ENCODE measurements at places on chromosomes 1 and 21. TPM values are rescaled to one million over a fixed set of nuclear protein-coding genes. Genes with fewer than 3 reads are reported as not detected.
A peak's percentile ranks its signal among the peaks of the same experiment; 100 is the strongest.

DNA sequence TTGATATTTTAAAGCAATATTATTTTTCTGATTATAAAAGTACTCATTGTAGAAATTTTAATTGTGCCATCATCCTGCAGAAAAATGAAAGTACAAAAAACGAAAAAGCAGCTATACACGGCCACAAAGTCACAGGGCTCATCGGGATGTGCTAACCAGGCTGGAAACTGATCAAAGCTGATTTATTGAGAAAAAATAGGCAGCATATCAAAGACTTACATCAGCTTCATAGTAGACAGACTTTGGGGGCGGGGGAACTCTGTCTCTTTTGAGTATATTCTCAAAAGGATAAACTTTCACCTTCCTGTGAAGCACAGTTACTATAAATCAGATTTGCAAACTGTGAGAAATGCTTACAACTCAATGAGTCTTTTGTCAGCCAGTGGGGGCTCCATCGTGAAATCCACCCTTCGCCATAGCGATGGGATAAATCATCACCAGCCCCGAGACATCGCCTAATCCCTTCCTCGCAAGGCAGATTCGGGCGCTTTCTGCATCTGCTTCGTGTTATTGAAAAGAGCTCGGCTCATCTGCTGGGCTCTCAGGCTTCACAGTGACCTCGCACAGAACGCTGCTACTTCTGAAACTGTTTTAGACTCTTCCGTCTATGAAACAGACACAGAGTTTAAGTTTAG is 69.2 kb upstream of the ERG start:
- H3K4me1 ChIP-seq: no peaks in the 10 kb centered on the region
- H3K4me3 ChIP-seq: no peak overlapping the region
- H3K36me3 ChIP-seq: no peaks in the 10 kb centered on the region
- no peak overlapping the region for H3K27ac ChIP-seq
- H3K27me3 ChIP-seq: no peaks in the 10 kb centered on the region

DNA sequence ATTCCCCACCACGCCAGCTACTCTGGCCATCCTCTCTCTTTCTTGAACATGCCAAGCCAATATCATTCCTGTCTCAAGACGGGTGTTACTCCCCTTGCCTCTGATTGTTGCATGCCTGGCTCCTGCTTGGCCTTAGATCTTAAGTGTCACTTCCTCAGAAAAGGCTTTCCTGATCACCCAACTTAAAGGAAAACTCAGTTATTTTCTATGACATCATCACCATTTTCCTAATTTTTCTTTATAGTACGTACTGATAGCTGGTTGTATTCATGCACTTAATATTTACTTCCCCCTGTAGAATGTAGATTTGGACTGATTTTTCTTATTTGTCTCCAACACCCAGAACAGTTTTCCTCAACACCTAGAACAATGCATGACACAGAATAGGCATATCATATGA is 123.8 kb upstream of the TSPAN2 start:
- peaks cover 5% of the 10 kb centered on the region for H3K4me1 ChIP-seq
- no peak for DNase-seq
- H3K4me3 ChIP-seq: no peak overlapping the region
- H3K27ac ChIP-seq: no peak overlapping the region
- H3K27me3 ChIP-seq: no peaks in the 10 kb centered on the region

DNA sequence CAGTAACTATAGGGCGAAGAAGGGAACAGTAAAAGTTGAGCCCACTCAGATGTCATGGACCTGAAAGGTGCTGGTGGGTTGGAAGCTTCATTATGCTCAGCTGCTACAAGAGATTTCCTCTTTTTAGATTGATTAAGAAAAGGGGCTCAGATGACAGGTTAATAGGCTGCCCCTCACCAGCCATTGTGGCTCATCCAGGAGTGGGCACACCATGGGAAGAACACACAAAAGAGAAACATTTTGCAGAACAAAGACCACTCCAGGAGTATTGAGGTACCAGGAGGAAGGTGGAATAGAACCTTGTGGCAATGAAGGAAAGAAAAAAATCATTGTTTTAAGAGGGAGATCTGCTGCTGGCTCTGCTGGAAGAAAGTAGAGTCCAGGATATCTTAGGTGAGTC is 205.5 kb downstream of the RYR2 start:
- DNase-seq: no peak
- no peaks in the 10 kb centered on the region for H3K27me3 ChIP-seq
- H3K27ac ChIP-seq: no peak overlapping the region
- H3K4me1 ChIP-seq: no peaks in the 10 kb centered on the region
- H3K4me3 ChIP-seq: no peak overlapping the region
- H3K36me3 ChIP-seq: no peaks in the 10 kb centered on the region

DNA sequence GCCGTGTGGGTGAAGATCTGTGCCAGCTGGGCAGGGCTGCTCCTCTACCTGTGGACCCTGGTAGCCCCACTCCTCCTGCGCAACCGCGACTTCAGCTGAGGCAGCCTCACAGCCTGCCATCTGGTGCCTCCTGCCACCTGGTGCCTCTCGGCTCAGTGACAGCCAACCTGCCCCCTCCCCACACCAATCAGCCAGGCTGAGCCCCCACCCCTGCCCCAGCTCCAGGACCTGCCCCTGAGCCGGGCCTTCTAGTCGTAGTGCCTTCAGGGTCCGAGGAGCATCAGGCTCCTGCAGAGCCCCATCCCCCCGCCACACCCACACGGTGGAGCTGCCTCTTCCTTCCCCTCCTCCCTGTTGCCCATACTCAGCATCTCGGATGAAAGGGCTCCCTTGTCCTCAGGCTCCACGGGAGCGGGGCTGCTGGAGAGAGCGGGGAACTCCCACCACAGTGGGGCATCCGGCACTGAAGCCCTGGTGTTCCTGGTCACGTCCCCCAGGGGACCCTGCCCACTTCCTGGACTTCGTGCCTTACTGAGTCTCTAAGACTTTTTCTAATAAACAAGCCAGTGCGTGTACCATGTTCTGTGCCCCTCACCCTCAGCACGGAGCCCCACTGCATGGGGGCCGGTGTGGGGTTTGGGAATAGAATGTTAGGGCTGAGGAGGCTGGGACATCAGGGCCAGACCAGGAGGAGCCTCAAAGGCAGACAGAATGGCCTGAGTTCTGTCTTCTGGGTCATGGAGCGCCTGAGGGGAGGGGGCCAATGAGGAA is 21.3 kb downstream of the SERINC2 start:
- no peak overlapping the region for H3K27ac ChIP-seq
- H3K4me1 ChIP-seq: no peaks in the 10 kb centered on the region
- H3K27me3 ChIP-seq: no peaks in the 10 kb centered on the region
- no peak for DNase-seq

- H3K4me1 ChIP-seq: peaks cover 38% of the 10 kb centered on the region
- peak overlapping the region; percentile 33 for H3K27ac ChIP-seq
- H3K4me3 ChIP-seq: no peak overlapping the region
- H3K36me3 ChIP-seq: no peaks in the 10 kb centered on the region
- no peak for DNase-seq
Measured at GRCh38 chr1:39110325-39110851, 84.2 kb downstream of the NDUFS5 start.

- DNase-seq: no peak
- H3K4me1 ChIP-seq: peaks cover 32% of the 10 kb centered on the region
- no peak overlapping the region for H3K27ac ChIP-seq
Measured at GRCh38 chr1:60619581-60619980, 462.8 kb upstream of the NFIA start.

- H3K4me3 ChIP-seq: no peak overlapping the region
- no peaks in the 10 kb centered on the region for H3K27me3 ChIP-seq
- no peak overlapping the region for H3K27ac ChIP-seq
- H3K4me1 ChIP-seq: no peaks in the 10 kb centered on the region
- no peaks in the 10 kb centered on the region for H3K36me3 ChIP-seq
Measured at GRCh38 chr1:95537176-95537575, 303.2 kb downstream of the RWDD3 start.

- H3K27me3 ChIP-seq: no peaks in the 10 kb centered on the region
- no peak for DNase-seq
- H3K36me3 ChIP-seq: no peaks in the 10 kb centered on the region
Measured at GRCh38 chr21:46604975-46605766, at the start of gene S100B. TSS of gene S100B (minus strand) at chr21:46605082. CDS start at chr21:46602415, 2,667 bp downstream.

DNA sequence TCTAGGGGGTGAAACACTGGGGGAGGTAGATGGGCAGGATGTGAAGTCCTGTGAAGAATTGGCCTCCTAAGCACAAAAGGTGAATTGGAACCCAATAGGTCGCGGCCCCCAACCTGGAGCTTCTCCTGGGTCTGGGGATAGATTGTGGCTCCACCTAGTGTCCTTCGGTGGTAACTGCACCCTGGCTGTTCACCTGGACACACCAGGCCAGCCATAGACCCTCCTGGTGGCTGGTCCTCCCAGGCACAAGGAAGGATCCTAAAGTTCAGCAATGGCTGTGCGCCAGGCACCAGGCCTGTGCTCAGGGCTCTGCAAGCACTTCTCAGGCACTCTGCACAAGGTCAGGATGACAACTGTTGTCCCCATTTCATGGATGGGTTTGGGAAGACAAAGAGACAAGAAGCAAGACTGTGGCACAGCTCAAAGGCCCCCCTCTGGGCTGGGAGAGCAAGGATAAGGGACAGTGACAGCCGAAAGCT is 13.5 kb downstream of the ESPN start:
- peak; percentile 88 for DNase-seq
- H3K4me3 ChIP-seq: no peak overlapping the region
- no peaks in the 10 kb centered on the region for H3K27me3 ChIP-seq
- peaks cover 22% of the 10 kb centered on the region for H3K4me1 ChIP-seq
- H3K27ac ChIP-seq: peak overlapping the region; percentile 45

- DNase-seq: peak; percentile 42
- peaks cover 6% of the 10 kb centered on the region for H3K4me1 ChIP-seq
- H3K27me3 ChIP-seq: no peaks in the 10 kb centered on the region
- no peaks in the 10 kb centered on the region for H3K36me3 ChIP-seq
- H3K27ac ChIP-seq: no peak overlapping the region
- no peak overlapping the region for H3K4me3 ChIP-seq
Measured at GRCh38 chr1:151968058-151968457, 25.6 kb downstream of the S100A10 start.

- H3K27ac ChIP-seq: no peak overlapping the region
- no peaks in the 10 kb centered on the region for H3K27me3 ChIP-seq
- H3K36me3 ChIP-seq: no peaks in the 10 kb centered on the region
Measured at GRCh38 chr1:226813671-226814591, 56.5 kb upstream of the PSEN2 start.

DNA sequence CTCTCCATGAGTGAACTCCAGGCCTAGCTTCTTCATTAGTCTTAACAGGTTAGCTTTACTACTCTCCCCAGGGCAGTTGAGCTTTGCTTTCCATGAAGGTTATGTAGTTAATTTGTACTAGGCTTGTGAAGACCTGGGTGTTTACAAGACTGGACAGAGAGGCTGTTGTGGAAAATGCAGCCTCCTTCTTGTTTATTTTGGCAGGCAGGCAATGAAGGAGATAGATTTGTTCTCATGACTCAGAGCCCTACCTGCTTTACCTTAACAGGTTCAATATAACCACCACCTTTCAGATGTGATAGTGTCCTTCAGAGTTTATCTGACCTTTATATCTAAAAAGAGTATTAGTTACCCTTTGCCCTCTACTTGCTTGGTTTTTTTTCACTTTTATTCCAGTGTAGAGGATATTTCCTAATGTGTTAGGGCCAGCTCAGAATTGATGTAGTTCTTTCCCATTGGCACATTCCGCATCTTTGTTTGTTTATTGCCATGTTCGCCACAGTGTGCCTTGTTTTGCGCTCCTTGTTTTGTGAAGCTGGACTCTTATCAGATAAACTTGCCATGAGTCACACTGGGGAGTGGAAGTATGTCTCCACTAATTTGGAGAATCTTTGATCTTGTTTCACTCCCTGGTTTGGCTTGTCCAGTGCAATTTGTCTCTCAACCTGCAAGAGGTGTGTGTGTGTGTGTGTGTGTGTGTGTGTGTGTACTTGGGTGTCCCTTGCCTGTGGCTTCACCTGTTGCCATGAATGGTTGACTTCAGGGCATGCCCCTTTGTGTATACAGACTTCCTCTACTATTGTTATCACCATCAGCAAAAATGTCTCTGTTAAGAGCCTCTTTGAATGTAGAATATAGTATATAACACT is 87.4 kb upstream of the MACF1 start:
- H3K4me3 ChIP-seq: no peak overlapping the region
- peaks cover 9% of the 10 kb centered on the region for H3K4me1 ChIP-seq
- H3K27me3 ChIP-seq: no peaks in the 10 kb centered on the region
- H3K27ac ChIP-seq: no peak overlapping the region
- H3K36me3 ChIP-seq: no peaks in the 10 kb centered on the region
- no peak for DNase-seq

- no peak overlapping the region for H3K4me3 ChIP-seq
- H3K27me3 ChIP-seq: no peaks in the 10 kb centered on the region
- H3K36me3 ChIP-seq: no peaks in the 10 kb centered on the region
- no peak for DNase-seq
- no peaks in the 10 kb centered on the region for H3K4me1 ChIP-seq
Measured at GRCh38 chr1:80392529-80392928, 1386.0 kb upstream of the ADGRL4 start.

GRCh38 chr1:82837766-82838465 is 1037.2 kb downstream of the ADGRL2 start:
- H3K27ac ChIP-seq: no peak overlapping the region
- no peak for DNase-seq

DNA sequence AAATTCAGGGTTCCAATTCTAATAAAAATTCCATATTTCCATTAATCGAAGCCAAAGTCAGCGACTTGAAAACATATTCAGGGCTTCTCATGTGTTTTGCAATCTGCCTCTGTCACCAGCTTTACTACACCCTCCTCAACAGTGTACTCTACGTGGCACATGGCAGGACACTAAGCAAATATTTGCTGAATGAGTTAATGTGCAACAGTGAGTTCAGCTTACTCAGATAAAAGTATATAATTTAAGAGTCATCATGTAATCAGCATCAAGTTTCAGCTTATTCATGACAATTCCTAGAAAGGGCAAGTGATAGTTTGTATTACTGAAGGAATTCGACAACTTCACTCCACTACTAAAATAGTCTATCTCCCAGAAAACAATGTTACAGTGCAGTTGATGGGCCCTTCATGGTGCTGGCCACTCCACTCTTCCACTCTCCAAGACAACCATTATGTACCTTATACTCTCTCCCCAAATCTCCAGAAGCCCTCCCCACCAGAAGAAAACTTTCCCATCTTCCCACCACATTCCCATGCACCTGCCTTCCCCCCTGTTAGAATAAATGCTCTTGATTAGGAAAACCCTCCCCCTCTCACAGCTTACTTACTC is 97.3 kb downstream of the TTLL7 start:
- DNase-seq: no peak
- H3K36me3 ChIP-seq: no peaks in the 10 kb centered on the region
- H3K4me3 ChIP-seq: no peak overlapping the region
- no peaks in the 10 kb centered on the region for H3K4me1 ChIP-seq
- no peaks in the 10 kb centered on the region for H3K27me3 ChIP-seq
- H3K27ac ChIP-seq: no peak overlapping the region

GLUL gene
- total RNA-seq: 1,066 TPM

B3GALT2 gene
- total RNA-seq: 2.5 TPM

C1orf185 gene
- total RNA-seq: 6.6 TPM

INAVA gene
- total RNA-seq: 5.8 TPM

KRTAP11-1 gene
- 1.1 TPM for total RNA-seq

F3 gene
- total RNA-seq: 111 TPM

VSIG8 gene
- total RNA-seq: 0.55 TPM

FAM131C gene
- 0.87 TPM for total RNA-seq

CGN gene
- 31.6 TPM for total RNA-seq

ALG14 gene
- total RNA-seq: 3.3 TPM

FCRLB gene
- 0.63 TPM for total RNA-seq

All from testis (tissue), 5 donors.